ENCODE measurements at places on chromosomes 16 and 17.

GRCh38 chr17:4354862-4355514, 11.5 kb downstream of the UBE2G1 start:
- DNase-seq = no peak

DNA sequence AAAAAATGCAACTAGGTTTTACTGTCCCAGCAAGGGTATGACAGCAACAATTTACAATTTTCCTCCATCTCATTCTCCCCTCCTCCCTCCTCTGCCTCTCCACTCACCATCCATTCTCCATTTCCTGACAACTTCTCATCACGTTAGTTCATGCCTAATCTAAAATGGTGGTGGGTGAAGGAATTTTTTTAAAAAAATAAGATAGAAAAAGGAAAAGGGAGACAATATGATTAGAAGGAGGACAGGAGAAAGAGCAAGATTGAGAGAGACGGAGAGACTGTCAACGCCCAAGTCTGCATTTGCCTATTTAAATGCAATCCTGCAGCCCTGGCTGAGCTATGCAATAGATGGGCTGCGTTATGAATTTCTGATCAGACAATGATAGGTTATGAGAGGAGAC, 380.7 kb upstream of the PSMD7 start:
- DNase-seq = no peak

DNA sequence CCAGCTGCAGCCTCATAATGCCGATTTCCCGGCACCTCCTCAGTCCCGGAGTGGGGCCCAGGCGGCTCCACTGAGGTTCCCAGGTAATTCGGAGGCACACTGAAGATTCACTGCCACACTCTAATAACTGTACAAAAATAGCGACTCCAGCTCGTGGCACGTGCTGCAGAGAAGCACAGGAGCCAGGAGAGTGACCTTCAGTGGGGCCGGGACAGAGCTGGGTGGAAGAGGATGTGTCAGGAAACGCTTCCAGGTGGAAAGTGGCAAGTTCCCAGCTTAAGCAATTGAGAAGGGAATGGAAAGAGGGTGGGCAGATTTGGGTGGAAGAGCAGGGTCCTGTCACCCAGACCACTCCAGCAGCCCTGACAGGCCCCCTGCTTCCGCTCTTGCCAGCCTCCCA, 3.1 kb upstream of the TRAP1 start:
- DNase-seq = no peak

- DNase-seq = no peak
These were observed 22.2 kb downstream of the ADAM11 start for GRCh38 chr17:44780845-44781480.

GRCh38 chr17:76623271-76624146, 20.0 kb downstream of the ST6GALNAC1 start:
- peak; percentile 82 for DNase-seq

DNA sequence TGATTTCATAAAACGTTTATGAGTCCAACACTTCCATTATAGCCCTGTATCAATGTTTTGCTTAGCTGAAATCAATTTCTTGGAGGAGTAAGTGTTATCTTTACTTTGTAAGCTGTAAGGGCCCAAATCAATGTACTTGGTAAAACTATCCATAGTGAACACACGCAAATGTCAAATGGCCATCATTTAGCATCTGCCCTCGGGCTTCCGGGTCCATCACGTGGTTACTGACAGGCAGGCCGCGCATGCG, 687 bp upstream of the NARF start:
- no peak for DNase-seq

DNA sequence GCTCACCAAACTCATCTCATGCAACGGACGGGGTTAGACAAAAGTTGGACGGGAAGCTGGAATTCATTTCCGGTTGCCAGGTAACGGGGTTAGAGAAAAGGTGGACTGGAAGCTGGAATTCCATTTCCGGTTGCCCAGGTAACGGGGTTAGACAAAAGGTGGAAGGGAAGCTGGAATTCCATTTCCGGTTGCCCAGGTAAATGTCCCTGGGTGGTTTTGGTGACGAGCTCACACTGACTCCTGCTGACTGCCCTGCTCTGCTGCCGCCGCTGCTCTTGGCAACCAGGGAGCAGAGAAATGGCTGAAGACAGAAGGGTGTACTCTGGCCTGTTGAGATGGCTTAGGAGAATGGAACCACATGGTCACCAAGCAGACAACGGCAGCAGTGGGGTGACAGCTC, 170.3 kb upstream of the RPH3AL start:
- DNase-seq = no peak

DNA sequence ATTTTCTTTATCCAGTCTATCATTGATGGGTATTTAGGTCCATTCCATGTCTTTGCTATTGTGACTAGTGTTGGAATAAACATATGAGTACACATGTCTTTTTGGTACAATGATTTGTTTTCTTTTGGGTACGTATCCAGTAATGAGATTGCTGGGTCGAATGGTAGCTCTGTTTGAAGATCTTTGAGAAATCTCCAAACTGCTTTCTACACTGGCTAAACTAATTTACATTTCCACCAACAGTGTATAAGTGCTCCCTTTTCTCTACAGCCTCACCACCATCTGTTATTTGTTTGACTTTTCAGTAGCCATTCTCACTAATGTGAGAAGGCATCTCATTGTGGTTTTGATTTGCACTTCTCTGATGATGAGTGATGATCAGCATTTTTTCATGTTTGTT, 103.7 kb downstream of the GOSR1 start:
- DNase-seq = no peak

DNA sequence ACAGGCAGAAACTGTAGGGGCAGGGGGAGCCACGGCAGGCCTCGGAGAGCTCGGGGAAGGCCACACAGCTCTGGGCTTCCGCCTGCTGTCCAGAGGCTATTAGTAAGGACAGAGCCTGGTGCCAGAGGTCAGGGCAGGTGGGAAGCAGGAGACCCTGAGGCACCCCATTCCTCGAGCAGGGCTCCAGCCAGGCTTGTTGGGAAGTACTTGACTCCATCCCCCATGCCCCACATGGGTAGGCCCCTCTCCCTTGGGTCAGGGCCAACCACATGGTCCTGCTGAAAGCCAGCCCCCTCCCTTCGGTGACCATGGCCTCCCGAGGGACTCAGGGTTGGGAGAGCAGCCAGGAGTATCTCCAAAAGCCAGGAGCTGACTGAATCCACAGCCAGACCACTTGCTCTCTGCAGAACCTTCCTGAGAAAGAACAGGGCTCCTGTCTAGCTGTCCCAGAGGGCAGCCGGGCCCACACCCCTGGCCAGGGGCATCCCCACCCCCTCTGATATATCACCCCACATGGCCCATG, 17.4 kb upstream of the MPRIP start:
- DNase-seq = no peak

DNA sequence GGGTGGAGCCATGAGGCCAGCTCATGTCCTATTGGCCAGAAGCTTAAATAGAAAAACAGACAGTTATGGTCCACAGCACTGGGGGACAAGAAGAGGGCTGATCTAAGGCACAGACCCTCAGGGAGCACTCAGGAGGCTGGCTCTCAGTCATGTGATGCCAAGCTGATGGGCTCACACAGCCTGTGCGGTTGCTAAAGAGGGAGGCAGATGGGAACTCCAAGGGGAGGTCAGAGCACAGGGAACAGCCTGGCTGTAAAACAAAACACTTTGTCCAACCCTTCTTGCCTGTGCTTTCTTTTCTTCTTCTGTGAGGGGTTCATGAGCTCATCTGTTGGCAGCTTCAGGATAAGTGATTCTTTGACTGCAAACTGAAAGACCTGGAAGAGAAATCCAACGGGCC, 27.2 kb downstream of the CNTNAP1 start:
- DNase-seq = no peak

GRCh38 chr17:45432405-45433158, at the start of gene ARHGAP27:
TSS of gene ARHGAP27 (minus strand) at chr17:45432870. CDS start at chr17:45430279, 2,591 bp downstream.
- DNase-seq = peak; percentile 58

All from activated naive CD8-positive, alpha-beta T cell treated with anti-CD3 and anti-CD28 coated beads, Interleukin-2, amount 10 ng/mL, durations not matched to agents 7 days and 5 days (primary cell).